ENCODE measurements at places on chromosomes 1 and 21.

GRCh38 chr1:231541842-231542241 is 13.4 kb downstream of the TSNAX start:
- no peak for DNase-seq

DNA sequence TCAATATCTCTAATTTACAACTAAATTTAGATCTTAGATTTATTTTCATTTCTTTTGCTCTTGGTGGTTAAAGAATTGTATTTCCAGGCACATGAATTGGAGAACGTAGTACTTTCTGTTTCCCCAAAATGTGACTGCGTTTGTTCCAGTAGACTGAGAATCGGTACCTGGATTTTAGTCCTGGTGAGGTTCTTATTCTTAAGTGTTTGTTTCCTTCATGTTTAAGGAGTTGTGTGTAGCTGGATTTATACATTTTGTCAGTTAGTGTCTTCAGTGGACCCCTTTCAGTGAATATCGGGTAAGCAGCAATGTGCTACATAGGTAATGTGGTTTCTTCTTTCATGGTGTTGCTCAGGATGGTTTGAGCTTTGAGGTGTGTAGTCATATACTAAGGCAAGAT is 6.8 kb downstream of the MIER1 start:
- DNase-seq, result no peak

- no peak for DNase-seq
These were observed 232.9 kb upstream of the B3GALT2 start for GRCh38 chr1:193419295-193419694.

DNA sequence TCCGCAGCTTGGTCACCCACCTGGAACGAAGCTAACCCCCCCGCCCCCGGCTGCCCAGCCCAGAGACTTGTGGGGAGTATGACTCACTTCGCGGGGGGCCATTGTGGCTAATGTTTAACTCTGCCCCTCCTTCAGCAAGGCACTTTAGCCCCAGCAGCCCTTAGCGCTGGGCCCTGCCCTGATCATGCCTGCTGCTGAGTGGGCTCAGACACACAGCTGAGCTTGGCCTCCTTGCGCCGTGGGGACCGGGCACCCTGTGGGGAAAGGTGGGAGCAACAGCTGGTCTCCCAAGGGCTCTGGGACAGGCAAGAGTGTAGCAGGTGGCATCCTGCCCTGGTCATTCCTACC is 6.3 kb upstream of the LAD1 start:
- no peak for DNase-seq

GRCh38 chr1:239155466-239156091 is 230.8 kb upstream of the CHRM3 start:
- DNase-seq, result no peak

DNA sequence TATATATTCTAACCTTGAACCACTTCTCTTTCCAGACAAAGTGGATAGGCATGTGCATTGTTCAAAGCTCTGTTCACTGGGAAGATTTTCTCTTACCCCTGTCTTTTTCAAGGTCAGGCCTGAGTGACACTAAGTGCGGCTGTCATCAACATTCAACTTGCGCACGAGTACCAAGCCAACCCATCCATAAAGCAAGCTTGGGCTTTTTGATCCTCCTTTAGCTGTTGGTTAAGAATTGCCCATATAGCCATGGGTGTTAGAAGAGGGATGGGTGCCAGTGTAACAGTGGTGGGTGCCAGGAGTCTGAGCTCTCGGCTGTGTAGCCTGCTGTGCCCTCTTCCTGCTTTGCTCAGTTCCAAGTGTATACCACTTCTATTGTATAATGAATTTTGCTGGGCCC is 136.1 kb downstream of the GLUL start:
- no peak for DNase-seq

DNA sequence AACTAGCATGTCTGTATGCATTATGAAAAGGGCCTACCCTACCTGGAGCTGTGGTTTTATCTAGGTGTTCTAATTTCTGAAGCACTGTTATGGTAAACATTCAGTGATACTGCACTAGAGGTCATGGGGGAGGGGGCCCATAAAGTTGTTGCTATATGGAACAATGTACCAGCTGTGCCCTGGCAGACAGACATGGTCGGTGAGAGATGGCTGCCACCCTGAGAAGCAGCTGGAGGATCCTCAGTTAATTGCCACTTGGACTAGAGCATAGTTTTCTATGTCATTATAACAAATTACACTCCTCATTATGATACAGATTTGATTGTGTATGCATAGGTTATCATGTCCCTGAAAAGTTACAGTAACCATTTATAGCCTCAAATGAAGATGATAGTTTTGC is 45.4 kb downstream of the ILDR2 start:
- no peak for DNase-seq
